ENCODE measurements at places on chromosomes 6 and 20.

DNA sequence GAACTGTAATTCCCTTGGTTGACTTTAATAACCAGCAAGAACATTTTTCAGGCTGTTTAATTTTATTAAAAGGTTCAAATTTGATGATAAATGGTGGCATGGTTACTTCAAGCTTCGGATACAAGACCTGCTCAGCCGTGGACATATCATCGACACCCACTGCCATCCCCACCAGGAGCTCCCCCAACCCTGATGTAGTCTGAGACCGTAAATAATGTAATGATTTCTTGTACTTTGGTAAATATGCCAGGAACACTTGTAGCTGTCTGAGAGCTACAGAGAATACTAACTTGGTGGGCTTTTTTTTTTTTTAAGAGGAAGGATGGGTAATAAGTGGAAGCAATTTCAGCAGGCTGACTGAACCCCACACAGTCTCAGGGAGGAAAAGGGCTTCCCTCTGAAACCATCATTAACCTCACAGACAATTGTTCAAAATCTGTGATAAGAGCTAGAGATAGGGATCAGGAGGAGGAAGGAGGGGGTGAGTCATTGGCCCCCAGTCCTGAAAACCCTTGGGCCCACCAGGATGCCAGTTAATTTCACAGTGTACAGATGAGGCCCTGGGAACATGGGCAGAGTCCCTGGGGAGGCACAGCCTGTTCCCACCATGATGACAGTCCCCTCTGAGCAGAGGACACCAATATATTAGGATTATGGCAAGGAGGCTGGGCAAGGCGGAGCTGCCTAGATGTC is 56.0 kb downstream of the APCDD1L start:
- no peak for DNase-seq

DNA sequence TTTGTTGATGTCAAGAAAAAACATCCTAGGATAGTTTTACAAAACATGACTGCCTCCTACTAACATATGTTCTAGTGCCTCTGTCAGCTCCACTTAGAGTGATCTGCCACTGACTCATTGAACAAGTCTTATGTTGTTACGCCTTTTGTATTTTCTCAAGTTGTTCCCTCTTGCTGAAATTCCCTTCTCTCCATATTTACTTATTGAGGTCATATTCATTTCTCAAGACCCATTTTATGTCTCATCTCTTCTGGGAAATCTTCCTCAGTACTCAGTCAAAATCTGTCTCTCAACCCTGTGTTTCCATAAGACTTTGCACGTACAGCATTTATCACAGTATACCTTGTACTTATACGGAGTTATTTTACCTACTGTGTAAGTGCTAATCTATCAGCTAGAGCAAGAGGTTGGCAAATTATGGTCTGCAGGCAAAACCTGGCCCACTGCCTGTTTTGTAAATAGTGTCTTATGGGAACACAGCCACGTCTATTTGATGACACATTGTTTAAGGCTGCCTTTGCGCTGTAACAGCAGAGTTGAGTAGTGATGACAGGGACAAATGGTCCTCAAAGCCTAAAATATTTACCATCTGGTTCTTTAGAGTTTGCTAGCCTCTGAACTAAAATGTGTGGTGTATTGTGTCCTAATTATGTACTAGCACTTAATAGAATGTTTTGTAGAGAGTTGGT is 83.4 kb downstream of the ADGRB3 start:
- DNase-seq, result no peak

DNA sequence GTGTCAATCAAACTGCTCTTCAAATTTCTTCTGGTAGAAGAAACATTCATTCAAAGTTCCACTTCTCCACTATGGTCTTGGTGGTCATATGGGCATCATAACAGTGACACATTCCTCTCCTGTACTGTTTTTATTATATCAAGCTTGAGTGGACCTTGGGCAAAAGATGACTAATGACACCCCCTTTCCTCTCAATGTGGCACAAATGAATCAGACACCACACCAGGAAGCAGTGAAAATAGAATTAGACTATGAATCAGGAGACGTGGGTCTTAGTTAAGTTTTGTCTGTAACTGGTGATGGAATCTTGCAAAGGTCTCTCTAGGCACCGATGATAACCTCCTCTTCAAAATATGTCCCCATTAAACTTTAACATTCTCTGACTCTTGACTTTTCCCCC is 9.0 kb upstream of the NRSN1 start:
- DNase-seq, result no peak

DNA sequence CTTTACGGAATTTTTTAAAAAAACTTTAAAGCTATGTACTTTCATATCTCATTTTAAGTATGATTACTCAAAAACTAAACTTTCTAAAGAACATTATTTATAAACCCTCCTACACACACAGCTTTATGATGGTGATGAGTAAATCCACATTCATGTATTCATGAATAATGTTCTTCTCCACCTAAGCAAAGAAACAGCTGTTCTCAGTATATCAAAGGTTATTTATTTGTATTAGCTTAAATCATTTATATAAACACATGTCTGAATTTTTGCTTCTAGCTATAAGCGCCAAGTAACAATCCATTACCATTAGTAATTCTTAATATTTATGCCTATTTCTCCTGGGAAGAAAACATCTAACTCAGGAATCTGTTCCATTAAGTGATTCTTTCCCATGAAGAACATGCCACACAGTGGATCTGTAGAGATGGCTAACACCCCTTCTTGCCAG is 63.3 kb downstream of the SMLR1 start:
- no peak for DNase-seq

DNA sequence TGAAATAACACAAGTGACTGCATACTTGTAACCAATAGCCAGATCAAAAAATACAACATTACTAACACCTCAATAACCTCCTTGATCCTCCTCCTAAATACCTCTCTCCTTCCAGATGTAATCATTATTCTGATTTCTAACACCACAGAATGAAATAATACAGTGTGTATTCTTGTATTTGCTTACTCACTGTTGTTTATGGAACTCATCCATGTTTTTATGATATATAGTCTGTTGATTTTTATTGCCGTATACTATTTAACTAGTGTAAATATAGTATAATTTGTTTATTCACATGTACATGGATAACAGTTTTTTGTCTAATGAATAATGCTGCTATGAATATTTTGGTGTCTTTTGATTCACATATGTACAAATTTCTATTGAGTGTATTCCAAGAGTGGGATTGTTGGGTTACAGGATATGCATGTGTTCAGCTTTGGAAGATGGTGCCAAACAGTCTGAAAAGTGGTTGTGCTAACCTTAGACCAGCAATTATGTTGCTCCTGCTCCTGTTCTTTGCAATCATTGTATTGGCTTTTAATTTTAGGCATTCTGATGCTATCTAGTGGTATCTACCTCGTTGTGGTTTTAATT is 11.5 kb downstream of the TTK start:
- DNase-seq, result no peak
